H54 (cell line): ENCODE measurements at places on chromosomes 11 and 22.
A peak's percentile ranks its signal among the peaks of the same experiment; 100 is the strongest.

GRCh38 chr11:67278939-67279588, 10.0 kb upstream of the ANKRD13D start:
- DNase-seq: no peak

GRCh38 chr11:38766796-38767195, 2168.8 kb upstream of the RAG2 start:
- no peak for DNase-seq

GRCh38 chr11:19055016-19055415, 5.5 kb downstream of the MRGPRX2 start:
- no peak for DNase-seq

DNA sequence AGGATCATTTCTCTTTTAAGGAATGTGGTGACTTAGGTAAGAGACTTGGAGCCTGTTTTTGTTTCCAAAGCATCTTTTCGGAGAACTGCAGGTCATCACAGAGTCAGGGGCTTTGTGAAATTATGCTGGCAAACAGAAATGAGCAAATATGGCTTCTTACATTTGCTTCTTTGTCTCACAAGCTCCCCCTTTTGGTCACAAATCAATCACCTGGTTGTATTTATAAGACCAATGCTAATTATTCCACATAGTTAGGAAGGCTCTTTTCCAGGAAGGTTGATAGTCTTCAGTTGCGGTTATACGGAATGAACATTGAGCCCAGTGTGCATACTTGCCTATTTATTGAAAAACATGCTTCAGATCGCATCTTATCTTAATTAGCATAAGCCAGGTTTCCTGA, 34.6 kb upstream of the CEP126 start:
- DNase-seq: no peak

DNA sequence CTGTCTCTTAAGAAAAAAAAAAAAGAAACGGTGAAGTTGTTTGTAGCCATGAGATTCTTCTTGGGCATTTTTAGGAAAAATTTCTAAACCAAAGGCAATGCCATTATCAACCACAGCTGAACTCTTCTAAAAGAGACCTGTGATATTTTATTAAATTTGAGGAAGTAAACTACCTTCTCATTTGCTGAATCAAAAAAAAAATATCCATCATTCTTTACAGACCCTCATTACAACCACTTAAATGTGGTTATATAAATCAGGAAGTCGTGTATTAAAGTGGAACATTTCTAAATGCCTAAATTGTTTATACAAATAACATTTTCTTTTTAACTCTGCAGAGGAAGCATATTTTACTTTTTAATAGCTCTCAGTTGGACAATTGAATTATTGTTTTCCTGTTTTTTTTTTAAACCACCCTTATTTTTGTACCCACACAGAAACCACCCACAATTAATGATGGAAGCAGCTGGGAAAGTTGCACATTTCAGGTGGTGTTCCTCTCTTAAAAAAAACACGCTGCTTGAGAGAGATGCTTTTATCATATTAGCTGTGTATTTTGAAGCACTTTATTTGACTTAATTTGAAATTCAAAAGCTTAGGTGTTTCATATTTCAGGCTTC, 91.2 kb downstream of the ARHGAP42 start:
- no peak for DNase-seq

DNA sequence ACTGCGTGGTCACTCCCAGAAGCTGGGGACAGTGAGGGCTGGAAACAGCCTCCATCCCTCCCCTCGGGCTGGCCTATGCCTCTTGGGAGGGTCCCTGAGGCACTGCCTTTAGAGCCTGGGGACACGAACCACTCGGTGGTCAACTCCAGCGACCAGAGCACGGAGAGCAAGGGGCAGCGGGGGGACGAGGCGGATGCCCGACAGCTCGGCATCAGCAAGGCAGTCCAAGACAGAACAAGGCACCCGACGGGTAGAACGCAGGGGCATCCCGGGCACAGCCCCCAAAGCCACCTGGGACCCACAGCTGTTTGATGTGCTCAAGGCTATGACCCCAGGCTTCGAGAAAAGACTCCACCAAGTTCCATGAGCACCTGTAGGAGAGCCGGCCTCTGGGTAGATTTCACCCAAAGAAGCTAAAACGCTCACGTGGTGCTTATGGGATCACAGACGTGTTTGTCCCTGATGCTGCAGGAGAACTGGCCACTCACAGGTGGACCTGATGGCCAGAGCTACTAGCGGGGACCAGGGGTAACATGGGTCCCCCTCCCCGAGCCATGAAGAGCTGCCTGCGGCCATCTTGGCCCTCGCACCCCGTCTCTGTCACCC, 510 bp upstream of the LSP1 start:
- no peak for DNase-seq

- DNase-seq: peak; percentile 58
These were observed 24.4 kb downstream of the SREBF2 start for GRCh38 chr22:41857155-41857859.

- peak; percentile 44 for DNase-seq
These were observed 657 bp downstream of the IGHMBP2 start for GRCh38 chr11:68904248-68904847.

GRCh38 chr22:42978453-42979103, 36.4 kb downstream of the PACSIN2 start:
- no peak for DNase-seq

- no peak for DNase-seq
These were observed 17.1 kb downstream of the PLA2G6 start for GRCh38 chr22:38164551-38164918.

GRCh38 chr11:10388101-10388500, 67.0 kb upstream of the AMPD3 start:
- no peak for DNase-seq

DNA sequence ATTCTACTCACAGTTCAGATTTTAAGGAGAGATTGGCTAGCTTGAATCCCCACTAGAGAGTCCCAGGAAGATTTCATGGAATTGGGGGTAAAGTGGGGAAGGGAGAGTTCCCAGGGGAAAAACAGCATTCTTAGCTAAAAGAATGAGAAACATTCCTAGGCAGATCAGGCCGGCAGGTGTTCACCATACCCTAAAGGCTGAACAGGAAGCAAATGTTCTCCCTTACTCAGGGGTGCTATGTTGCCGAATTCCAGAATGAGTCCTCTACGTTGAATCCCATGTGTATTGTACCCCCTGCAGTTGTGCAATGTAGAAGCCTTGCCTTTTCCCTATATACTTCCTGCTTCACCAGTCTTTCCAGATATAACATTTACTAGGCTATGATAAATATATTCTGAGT, 135.2 kb upstream of the NCAM1 start:
- no peak for DNase-seq

GRCh38 chr11:105862736-105863367, 159.2 kb downstream of the MSANTD4 start:
- no peak for DNase-seq

DNA sequence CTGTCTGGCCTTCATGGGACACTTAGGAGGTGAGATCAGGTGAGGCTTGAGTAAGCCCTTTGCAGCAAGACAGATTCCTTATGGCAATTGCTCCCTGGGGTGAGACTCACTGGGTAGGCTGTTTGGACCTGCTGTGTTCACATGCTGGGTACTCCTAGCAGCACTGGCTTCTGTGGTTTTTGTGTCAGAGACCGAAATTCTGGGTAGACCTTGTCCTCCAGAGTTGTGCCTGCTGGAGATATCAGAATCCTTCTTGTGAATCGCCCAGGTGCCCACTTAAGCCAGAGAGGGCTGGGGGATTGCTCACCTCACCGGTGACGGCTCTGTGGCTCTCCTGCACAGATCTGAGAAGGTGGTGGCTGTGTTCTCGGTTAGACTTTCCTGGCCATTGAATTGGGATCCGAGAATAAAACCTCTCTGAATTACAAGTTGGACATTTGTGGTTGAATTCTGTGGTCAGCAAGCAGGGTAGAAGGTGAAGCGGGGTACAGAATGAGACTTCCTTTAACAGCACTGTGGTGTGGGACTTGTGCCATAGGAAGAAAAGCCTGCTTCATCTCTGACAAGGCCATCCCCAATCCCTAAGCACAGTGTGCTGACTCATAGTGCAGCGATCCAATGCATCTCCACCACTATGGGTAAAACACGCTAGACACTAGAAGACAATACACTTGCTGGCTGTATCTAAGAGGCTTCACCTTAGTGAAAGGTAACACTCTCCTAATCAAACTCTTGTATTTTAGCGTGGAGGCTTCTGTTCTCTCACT, 52.5 kb upstream of the TTC12 start:
- DNase-seq: peak; percentile 34

DNA sequence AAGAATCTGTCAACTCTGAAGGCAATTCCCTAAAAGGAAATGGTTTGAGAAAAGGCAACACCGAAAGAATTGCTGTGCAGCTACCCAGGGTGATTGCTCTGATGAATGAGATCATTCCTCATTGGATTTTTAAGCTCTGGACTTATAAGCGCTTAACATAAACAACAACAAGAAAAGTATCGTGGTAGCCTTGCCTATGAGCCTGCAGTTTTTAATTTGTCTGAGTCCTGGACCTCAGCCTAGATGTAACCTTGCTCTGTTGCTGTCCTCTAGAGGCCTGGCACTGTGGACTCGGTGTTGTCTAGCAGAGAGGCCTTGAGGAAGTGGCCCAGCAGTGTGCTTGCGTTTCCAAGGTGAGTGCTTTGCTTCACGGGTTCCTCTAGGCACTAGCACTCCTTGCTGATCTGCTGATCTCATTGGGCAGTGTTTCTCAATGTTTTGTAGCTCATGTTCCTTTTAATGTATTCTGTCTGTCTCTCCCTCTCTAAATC, 20.4 kb downstream of the CCDC81 start:
- no peak for DNase-seq

DNA sequence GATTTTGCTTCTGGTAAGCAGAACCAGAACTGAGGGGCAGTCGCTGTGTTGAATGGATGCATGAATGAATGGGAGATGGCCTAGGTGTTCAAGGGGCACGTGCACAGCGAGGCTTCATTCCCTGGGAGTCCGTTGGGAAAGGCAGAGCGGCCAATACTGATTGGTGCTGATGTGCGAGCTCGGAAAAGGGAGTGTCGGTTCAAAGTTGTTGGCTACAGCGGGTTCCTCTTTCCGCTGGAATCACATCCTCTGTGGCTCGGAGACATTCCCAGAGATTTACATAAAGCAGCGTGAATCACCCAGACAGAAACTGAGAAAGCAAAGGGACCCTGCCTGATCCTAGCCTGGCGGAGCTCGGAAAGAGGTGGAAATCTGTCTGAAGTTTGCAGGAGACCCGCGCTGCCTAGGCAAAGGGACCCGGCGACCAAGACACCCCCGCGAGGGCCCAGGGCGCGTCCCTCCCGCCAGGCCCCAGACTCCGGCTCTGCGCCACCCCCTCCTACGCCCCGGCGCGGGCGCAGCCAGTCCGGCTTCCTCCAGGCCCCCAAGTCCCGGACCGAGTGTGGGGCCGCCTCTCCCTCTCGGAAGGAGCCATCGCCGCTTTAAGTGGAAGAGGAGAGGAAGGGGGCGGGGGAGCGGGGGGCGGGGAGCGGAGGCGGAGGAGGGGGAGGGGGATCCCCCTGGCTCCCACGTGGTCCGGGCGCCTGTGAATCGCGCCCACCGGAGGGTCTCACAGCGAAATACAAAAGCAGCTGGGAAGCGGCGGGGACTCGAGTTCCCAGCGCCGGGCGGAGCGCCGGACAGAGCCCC, at the start of gene FJX1:
Gene FJX1, plus strand, starts transcription at position 774 of the 810 bp plus-strand sequence. CDS start 177 bp downstream, outside the sequence.
- peak; percentile 76 for DNase-seq

DNA sequence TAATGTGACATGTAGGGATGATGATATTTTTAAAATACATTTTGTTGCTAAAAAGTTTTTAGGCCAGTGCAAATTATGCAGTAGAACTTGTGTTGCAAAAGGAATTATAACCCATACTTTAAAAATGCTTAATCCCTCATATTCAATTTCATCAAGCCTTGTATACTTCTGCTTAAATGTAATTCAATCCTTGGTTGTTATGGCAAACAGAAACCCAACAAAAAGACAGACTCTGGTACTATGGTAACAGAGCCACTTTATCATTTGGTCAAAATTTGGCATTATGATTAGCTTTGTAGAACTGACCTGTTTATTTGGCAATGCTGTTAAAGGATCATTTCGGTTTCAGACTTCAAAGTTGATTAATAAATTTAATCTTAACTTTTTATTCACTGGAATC, 284.8 kb downstream of the TMEM135 start:
- no peak for DNase-seq

- DNase-seq: no peak
These were observed 16.8 kb upstream of the TSPAN18 start for GRCh38 chr11:44709966-44710365.

GRCh38 chr22:26690654-26691376, 33.4 kb downstream of the MIAT start:
- no peak for DNase-seq

GRCh38 chr22:39179401-39179827, 26.9 kb upstream of the CBX7 start:
- DNase-seq: no peak

- DNase-seq: no peak
These were observed 72.0 kb downstream of the RPUSD4 start for GRCh38 chr11:126139111-126140091.

DNA sequence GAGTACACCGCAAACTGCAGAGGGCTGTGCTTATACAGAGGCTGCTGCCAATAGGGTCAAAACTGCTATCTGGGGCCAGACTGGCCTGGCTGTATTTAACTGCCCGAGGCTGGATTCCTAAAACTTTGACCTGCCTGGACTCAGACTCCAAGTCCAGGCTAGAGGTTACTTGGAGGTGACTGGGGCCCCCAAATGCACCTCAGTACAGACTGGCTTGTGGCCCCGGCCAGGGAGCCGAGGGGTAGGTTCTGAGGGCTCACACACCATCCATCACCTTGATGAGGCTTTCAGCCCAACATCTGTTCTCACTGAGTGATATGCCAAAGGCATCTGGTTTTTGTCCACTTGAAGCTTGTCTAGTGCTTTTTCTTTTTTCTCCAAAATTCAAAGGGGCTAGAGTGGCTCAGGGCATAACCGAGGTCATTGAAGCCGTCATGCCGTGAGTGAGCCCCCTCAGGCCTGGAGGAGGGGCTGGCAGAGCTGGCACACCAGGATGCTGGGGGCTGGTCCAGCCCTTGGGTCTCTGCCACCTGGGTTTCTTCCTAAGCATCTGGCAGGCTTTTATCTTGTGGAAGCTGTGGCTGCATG, 52.4 kb upstream of the TTLL12 start:
- no peak for DNase-seq

GRCh38 chr11:42273977-42274376, 814.5 kb upstream of the LRRC4C start:
- DNase-seq: no peak

DNA sequence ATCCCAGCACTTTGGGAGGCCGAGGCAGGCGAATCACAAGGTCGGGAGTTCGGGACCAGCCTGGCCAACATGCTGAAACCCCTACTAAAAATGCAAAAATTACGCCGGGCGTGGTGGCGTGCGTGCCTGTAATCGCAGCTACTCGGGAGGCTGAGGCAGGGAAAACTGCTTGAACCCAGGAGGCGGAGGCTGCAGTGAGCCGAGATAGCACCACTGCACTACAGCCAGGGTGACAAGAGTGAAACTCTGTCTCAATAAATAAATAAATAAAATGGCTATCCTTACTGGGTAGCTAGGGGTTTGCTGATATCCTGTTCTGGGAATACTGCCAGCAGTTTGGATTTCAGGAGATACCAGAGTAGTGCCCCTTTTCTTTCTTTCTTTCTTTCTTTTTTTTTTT, 2.4 kb upstream of the RBM14 start:
- DNase-seq: no peak
